NCI-H1930 (cell line): ENCODE measurements at places on chromosomes 5 and 9.

DNA sequence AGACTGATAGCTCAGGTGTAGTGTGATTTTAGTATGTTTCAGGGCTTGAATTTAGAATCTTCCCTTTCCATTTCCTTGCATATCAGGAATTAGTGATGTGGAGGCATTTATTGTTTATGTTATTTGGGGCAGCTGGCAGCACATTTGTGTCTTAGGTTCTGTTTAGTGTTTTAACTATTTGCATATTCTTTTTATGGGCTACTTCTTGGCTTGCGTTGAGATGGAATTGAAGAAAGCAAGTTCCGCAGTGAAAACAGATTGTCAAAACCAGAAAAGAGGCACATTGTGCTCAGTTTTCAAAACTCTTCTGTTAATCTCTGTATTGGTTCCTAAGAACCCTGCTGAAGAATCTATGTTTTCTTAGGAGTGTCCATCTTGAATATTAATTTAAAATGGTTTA lies 80.3 kb downstream of the ZSWIM6 start:
- DNase-seq, result no peak

DNA sequence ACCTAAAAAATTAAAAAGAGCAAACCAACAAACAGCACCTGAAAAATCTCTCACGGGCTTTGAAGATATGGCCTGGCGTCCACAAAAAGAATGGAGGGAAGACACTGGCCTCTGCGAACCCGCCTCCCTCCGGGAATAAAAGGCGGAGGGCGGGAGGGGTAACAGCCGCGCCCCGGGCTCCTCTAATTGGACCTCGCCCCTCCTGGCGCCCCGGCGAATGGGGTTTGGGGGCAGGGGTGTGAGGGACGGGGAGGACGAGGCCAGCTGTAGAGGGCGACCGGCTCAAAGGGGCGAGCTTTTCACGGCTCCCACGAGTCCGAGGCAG lies 753 bp downstream of the FANCC start:
- DNase-seq, result peak; percentile 72

DNA sequence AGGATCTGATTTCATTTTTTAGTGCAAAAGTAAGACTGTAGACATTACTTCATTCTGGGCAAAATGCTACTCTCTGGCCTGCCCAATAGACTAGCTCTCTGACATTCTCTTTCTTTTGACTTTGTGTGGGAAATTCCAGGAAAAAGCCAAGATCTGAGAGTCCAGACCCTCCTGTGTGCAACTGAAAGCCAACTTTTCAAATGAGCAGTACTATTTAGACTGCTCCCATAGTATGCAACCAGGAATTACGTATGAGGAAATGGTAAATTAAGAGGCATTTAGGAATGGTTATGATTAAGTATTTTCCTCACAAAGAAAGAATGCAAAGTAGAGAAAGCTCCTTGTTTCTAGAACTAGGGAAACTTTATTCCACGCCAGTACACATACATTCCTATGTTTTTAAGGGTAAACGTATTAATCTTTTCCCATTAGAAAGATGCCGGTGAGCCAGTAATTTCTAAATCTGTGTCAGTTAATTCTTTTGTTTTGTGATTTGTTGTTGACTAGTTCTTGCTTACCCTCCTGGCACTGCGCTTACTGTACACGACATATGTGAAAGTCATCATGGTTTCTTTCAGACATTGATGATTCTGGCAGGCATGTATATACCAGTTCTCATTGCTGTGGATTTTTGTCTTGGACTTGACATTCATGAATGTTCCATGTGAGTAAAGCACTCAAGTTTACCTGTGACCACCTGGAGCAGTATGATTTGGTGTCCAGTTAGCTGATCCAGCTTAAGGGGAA lies 56.0 kb downstream of the AOPEP start:
- DNase-seq, result no peak

GRCh38 chr9:71885467-71885866 lies 25.5 kb downstream of the ABHD17B start:
- no peak for DNase-seq
